Stimulated activated CD8-positive, alpha-beta memory T cell treated with anti-CD3 and anti-CD28 coated beads, Interleukin-2, amount 100 ng/mL, for 1 hour (primary cell): ENCODE measurements at places on chromosomes 12 and 14.
A peak's percentile ranks its signal among the peaks of the same experiment; 100 is the strongest.

GRCh38 chr12:114879354-114879753 lies 195.4 kb upstream of the TBX3 start:
- DNase-seq = no peak

- no peak for DNase-seq
Measured at GRCh38 chr14:34023824-34024767, 73.2 kb upstream of the EGLN3 start.

DNA sequence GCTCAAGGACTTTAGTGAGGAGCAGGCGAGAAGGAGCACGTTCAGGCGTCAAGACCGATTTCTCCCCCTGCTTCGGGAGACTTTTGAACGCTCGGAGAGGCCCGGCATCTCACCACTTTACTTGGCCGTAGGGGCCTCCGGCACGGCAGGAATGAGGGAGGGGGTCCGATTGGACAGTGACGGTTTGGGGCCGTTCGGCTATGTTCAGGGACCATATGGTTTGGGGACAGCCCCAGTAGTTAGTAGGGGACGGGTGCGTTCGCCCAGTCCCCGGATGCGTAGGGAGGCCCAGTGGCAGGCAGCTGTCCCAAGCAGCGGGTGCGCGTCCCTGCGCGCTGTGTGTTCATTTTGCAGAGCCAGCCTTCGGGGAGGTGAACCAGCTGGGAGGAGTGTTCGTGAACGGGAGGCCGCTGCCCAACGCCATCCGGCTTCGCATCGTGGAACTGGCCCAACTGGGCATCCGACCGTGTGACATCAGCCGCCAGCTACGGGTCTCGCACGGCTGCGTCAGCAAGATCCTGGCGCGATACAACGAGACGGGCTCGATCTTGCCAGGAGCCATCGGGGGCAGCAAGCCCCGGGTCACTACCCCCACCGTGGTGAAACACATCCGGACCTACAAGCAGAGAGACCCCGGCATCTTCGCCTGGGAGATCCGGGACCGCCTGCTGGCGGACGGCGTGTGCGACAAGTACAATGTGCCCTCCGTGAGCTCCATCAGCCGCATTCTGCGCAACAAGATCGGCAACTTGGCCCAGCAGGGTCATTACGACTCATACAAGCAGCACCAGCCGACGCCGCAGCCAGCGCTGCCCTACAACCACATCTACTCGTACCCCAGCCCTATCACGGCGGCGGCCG lies 1.1 kb downstream of the PAX9 start:
- no peak for DNase-seq

- DNase-seq = no peak
Measured at GRCh38 chr12:12278899-12279298, 12.1 kb upstream of the LRP6 start.

DNA sequence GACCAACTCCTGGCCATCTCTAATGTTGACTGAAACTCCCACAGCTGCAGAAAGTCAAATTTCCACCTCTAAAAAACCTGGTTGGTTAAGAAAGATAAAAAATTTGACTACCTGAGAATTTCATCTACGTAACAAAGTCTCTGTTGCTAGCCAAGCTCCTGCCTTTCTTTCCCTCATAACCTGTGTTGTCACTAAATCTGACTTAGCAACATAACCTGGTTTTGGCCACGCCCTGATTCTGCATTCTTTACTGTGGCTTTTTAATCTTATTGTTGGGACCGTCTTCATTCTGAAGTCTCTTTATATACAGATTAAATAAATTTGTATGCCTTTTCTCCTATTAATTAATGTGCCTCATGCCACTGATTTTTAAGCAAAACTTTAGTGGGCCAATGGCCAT lies 16.1 kb upstream of the CD69 start:
- no peak for DNase-seq

DNA sequence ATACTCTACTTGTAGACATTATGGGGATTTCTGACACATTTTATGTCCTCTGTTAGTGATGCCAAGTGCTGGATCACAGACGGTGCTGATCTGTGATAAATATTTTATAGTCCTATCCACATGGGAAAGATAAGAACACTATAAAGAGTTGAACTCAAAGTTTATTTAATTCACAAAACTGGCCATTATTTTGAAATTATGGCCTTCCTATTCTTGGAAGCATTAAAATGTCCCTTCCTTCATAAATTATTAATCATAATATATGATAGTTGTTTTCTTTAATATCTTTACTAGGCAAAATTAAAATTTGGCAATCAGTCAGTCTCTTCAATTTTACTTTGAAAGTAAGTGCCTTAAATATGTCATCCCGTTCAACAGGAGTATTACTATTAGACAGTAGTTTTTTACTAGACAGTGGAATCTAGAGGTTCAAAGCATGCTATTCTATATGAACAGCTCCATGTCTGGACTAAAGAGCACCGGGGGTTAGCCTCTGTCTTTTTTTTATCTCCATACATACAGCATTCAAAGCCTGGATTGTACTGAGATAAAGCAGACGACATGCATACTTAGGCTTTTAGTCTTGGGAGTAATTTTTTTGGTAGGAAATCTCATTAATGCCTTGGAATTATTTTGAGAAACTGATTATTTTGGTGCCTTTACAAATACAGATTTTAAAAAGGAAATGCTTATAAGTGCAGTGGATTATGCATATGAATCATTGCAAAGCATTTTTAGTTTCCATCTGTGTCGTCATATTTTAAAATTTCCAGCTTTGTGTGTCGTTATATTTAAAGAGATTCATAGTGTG lies 306.1 kb upstream of the RGS6 start:
- DNase-seq = no peak

DNA sequence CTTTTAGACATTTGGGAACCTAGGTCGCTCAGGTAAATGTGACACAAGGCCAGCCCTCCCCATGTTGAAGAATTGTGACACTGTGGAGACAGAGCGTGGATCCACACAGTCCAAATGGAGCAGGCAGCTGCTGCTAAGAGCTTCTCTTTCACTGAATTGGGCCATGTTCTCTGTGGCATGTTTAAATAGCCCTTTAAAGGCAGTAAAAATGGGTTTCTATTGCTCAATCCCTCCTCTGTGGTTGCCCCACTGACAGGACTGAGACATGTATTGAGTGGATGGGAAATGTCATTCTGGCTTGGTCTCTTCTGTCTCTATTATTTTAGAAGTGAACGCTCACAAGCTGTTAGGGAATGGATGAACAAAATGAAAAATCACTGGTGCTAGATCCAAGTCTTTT lies 84.0 kb upstream of the PRICKLE1 start:
- DNase-seq = no peak

- peak; percentile 46 for DNase-seq
Measured at GRCh38 chr12:113232840-113233585, 11.7 kb downstream of the TPCN1 start.

DNA sequence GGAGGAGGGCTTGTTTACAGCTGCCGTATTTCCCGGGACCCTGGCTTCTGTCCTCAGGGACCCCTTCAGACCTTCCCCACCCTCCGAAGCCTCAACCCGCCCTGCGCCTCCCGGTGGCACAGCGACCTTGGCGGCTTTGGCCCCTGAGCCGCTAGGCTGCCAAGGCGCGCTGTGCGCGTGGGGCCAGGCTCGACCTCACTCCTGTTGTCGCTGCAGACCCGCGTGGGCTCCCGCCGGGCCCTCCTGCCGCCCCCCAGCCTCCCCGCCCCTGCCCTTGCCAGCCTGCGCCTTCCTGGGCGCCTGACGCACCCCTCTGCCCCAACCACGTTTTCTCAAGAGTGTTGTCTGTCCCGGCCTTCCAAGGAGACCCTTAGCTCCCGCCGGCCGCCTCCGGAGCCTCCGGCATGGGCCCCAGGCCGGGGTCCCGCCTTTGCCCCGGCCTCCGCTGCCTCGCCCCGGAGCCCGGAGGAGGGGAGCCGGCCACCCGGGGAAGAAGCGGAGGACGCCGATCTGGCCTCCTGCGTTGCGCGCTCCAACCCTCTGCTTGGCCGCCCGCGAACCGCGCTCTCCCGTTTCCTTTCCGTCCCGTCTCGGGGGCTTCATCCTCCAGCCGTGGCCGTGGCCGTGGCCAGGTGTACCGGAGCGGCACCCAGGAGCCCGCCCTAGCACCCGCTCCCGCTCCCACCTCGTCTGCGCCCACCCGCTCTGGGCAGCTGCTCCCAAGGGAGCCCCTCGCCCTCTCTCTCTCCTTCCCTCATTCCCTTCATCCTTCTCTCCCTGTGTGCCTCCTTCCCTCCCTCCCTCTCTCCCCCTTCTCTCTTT lies 19.9 kb downstream of the PPP2R5C start:
- DNase-seq = no peak

- DNase-seq = no peak
Measured at GRCh38 chr12:6280672-6281071, 29.8 kb upstream of the PLEKHG6 start.

- no peak for DNase-seq
Measured at GRCh38 chr12:94565683-94566082, 84.7 kb downstream of the TMCC3 start.

GRCh38 chr14:100775831-100776591 lies 49.3 kb downstream of the DLK1 start:
- DNase-seq = no peak

- no peak for DNase-seq
Measured at GRCh38 chr14:85604714-85605113, 74.8 kb downstream of the FLRT2 start.

- DNase-seq = no peak
Measured at GRCh38 chr12:107339487-107339886, 246.1 kb upstream of the CRY1 start.

GRCh38 chr14:21037156-21037555 lies 2.5 kb upstream of the RNASE13 start:
- DNase-seq = no peak

DNA sequence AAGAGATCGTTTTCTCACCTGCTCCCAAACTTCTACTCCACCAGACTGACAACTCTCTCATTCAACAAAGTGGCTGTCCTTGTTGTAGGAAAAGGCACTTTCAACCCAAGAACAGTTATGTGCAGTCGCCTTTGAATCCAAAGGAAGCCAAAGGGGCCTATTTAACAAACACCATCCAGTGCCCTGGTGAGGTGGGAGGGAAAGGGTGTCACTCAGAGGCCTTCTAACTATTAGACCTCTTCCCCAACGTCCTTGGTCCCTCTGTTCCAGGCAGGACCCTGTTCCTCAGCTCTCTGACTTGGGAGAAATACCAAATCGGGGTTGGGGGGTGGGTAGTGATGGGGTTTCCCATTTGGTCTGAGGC lies 3.2 kb downstream of the SIX4 start:
- no peak for DNase-seq

- DNase-seq = no peak
Measured at GRCh38 chr12:78483767-78484315, 380.7 kb upstream of the SYT1 start.

GRCh38 chr14:50501642-50502041 lies 30.7 kb downstream of the MAP4K5 start:
- DNase-seq = no peak

DNA sequence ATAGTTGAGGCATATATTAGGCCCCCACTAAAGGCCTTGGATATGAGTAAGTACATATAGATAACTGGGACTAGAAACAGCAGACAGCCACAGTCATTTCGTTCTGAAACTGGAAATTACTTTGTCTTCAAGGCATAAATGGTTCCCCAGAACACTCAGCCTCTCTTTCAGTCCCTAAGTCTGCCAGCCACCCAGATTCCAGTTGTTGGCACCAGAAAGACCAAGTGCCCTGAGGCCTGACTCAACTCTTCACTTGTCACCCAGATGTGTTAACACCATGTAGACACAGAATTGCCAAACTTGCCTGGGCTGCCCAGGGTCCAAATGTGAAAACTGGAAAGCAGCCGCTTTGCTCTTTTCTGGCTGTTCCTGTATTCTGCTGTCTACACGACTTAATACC lies 3.0 kb upstream of the LGALS3 start:
- DNase-seq = no peak

DNA sequence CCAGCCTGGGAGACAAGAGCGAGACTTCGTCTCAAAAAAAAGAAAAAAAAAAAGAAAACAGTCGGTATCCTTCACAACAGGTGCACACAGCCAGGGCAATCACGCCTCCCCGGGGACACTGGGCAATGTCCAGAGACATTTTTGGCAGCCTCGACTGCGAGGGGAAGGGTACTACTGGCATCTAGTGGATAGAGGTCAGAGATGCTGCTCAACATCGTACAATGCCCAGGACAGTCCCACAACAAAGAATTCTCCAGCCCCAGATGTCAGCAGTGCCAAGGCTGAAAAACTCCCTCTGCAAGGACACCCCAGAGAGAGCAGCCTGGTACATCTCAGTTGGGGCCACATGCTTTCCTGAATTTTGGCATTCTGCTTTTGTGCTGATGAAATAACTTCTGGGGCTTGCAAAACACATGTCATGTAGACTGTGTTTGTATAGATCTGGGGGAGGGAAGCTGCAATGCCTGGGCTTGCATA lies 21.5 kb downstream of the ALDH2 start:
- no peak for DNase-seq

DNA sequence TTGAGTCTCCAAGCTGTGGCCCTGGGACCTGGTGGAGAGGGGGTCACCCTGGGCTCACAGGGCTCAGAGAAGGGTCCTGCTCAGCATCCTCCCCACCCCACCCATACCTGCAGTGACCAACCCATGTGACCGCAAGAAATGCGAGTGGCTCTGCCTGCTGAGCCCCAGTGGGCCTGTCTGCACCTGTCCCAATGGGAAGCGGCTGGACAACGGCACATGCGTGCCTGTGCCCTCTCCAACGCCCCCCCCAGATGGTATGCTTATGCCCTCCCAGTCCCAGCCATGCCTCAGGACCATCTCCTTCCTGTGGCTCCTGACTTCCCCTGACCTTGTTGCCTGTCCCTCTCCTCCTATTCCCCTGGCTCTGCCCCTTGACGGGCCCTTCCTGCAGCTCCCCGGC lies 6.7 kb upstream of the NXPH4 start:
- DNase-seq = no peak

DNA sequence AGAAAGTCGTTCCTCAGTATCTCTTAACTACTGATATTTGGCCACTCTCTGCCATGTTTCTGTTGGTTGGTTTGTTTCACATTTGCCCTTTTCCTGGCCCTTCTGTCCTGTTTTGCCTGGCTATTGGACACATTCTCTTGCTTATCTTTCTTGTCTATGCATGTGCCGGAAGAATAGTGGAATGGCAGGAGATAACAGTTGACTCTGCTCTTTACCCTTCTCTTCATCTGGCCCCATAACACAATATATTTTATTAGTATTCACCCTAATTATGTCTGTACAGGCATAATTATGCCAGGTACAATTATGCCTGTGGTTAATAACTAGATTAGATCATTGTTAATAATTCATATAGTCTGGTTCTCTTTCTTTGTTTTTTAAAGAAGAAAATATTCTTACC lies 243.5 kb upstream of the LMO3 start:
- no peak for DNase-seq

- DNase-seq = no peak
Measured at GRCh38 chr12:65984227-65984479, 146.4 kb downstream of the LLPH start.

DNA sequence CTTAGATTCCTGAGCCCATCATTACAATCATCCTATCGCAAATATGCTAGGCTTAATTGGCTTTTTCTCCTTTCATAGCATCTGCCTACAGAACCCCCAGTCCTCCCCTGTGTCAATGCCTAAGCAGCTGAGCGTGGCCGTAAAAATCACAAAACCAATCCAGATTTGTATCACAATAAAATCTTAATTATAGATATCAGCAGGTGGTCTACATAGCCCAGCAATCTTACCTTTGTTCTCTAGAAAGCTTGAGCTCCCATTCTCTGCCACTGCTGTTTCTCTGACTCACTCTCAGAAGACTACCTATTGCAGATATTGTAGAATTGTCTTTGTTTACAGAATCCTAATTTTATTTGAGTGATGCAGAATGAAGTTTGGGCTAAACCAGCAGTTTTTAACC lies 37.9 kb upstream of the PPM1A start:
- no peak for DNase-seq

GRCh38 chr14:24258548-24259265 lies 4.3 kb downstream of the TGM1 start:
- no peak for DNase-seq
